ENCODE measurements at places on chromosomes 7 and 10.

GRCh38 chr10:93028883-93029282, 31.7 kb upstream of the CYP26C1 start:
- DNase-seq: no peak

- no peak for DNase-seq
Observed at GRCh38 chr10:104910712-104911111, 269.6 kb downstream of the SORCS3 start.

GRCh38 chr10:27393961-27394360, 110.1 kb upstream of the RAB18 start:
- no peak for DNase-seq

DNA sequence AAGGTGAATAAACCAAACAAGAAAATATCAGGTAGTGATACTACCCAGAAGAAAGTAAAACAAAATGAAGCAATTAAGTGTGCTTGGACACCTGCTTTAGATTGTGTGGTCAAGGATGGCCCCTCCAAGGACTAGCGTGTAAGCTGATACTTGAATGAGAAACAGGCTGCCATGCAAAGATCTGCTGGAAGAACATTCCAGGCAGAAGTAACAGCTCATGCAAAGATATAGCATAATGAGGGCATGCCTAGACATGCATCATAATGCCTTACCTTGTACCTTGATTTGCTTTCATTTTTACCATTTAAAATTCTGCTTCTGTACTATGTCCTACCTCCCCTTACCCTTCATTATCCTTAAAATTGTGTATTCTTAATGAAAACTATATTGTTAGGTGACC, 74.8 kb upstream of the HDAC9 start:
- DNase-seq: no peak

GRCh38 chr10:60312818-60313588, 76.7 kb downstream of the ANK3 start:
- no peak for DNase-seq

GRCh38 chr10:84899268-84899667, 570.9 kb downstream of the CCSER2 start:
- no peak for DNase-seq

DNA sequence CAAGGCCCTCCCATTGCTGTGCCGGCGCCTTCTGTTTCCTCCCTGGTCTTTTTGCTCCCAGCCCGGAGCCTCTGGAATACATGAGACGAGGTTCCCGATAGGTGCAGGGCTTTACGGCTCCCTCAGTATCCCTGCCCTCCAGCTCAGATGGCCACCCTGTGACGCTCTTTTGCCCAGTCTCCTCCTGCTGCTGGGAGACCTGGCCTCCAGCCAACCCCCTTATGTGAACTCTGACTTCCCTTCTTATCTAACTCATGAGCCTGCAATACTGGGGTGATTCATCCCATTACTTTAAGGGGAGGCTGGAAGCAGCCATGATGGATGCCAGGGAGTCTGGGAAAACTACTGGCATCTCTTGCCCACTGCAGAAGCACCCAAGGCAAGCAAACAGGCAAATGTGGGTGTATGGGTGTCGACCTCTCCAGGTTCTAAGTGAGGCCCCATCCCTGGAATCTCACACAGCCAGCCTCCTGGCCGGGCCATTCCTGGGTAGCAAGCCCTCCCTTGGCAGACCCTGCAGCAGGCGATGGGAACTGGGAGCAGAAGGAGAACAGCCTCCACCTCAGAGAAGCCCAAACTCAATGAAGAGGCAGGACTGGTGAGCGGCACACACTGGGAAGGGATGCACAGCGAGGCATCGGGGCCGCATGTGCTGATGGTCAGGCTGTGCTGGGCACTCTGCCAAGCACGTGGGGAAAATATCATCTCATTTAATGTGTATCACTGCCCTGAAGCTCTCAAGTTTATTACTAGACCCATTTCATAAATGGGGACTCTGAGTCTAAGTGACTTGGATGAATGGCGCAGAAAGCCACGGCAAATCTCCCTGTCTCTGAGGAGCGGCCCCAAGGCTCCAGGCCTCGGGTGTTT, 97.5 kb downstream of the FAM53B start:
- DNase-seq: no peak

GRCh38 chr7:94228223-94228622, 166.5 kb upstream of the COL1A2 start:
- DNase-seq: peak; percentile 25

DNA sequence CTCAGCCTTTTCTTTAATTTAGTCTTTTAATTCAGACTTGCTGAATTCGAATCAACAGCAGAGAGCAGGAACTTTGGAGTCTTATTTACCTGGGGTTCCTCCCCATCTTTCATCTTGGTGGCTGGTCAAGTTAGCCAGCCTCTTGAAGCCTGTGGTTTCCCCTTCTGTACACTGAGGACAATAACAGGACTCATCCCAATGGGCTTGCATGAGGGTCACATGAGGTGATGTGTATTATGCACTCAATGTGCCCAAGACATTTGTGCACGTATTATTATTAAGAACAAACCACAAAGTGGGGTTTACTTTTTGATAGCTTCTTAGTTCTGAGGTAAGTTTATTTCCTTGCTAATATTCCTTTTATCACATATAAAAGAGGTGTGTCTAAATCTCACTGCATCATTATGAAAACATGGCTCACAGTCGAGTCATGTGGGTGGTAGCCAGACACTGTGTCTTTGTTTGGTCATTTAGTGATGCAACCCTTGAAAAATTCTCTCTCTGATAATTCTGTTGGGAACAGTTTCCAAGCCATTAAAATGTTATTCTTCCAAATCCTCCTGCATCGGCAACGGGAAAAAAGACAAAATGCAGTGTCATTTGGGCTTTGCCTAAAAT, 86.5 kb upstream of the GRB10 start:
- DNase-seq: no peak

GRCh38 chr7:137287651-137288258, 55.8 kb downstream of the PTN start:
- DNase-seq: no peak
